Right ventricle myocardium superior (tissue), 1 donor: ENCODE measurements at places on chromosomes 2 and 18.

DNA sequence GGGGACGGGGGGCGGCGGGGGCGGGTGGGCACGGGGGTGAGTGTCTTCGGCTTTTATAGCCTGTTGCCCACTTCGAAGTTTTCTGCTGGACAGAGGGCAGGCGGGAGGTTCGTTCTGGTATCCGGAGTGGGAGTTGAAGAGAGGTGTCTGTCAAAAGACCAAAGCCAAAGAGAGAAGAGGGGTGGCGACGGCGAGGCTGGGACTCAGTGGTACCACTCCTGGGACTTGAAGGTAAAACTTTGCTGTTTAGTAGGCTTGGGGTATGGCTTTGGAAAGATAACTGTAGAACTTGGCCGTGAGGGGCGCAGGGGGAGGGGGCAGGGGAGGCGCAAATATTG is 215.8 kb upstream of the DTNA start:
- peak; percentile 38 for DNase-seq

DNA sequence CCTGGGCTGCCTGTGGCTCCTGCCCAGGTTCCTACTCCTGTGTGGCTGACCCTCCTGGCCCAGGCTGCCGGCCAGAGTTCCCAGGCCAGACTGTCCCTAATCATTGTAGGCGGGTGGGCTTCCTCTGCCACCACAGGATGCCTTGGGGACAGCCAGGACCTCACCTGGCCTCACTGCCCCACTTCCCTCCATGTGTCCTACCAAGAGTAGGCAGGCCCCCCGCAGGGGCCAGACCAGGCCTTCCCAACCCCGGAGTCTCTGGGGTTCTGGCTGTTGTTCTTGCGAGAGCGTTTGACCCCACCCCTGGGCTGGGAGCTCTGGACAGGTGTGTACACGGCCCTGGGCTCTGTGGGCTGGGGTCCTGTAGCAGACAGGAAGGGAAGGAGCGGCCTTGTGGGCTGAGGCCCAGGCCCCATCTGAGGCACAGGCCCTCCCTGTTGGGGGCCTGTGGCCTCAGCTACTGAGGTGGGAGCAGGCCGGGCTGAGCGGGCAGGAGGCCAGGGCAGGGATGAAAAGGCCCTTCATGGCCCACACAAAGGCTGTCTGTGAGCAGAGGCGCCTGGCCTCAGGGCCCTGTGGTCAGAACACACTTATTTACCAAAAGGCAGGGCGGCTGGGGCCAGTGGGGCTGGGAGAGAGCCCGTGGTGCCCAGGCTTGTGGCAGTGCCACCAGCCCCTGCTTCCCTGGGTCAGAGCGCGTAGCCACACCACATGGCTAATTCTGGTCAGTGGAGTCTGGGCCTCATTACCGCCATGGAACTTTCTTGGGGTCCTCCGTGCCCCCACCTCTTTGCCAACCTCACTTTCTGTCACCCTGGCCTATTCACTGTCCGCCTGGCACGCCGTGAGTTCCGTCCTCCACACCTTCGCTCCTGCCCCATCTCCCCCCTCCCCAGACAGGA is 2.0 kb downstream of the SNORC start:
- DNase-seq, result no peak

GRCh38 chr2:202841090-202841867 is 30.3 kb downstream of the ICA1L start:
- DNase-seq, result no peak

DNA sequence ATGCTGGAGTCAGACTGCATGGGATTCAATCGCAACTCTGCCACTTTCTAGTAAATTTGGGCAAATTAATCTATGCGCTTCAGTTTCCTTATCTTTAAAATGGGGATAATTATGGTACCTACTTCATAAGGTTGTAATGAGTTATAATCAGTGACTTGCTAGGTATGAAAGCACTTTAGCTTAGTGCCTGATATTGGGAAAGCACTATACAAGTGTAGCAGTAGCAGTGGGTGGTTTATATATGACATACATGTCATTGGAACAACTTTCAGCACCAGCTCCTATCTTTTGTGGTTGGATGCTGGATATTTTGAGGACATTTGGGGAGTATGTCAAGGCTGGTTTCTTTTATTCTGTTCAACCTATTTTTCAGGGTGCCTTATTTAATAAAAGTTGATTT is 277.7 kb downstream of the CAMKMT start:
- DNase-seq, result no peak
